Brain (organoid and tissue), 16 donors: ENCODE measurements at places on chromosomes 7 and 10. TPM values are rescaled to one million over a fixed set of nuclear protein-coding genes. Genes with fewer than 3 reads are reported as not detected.

The CYP26A1 gene
- 0.27 TPM for polyA plus RNA-seq

The CXCL12 gene
- 11.5 TPM for polyA plus RNA-seq

The SLC18A3 gene
- 1.2 TPM for polyA plus RNA-seq

The NOS3 gene
- 4.2 TPM for polyA plus RNA-seq

The AGR2 gene
- 2.0 TPM for polyA plus RNA-seq

The GALNT17 gene
- 19.2 TPM for polyA plus RNA-seq

GRCh38 chr10:93746844-93747284 is 10.9 kb upstream of the LGI1 start:
- no peak for DNase-seq

DNA sequence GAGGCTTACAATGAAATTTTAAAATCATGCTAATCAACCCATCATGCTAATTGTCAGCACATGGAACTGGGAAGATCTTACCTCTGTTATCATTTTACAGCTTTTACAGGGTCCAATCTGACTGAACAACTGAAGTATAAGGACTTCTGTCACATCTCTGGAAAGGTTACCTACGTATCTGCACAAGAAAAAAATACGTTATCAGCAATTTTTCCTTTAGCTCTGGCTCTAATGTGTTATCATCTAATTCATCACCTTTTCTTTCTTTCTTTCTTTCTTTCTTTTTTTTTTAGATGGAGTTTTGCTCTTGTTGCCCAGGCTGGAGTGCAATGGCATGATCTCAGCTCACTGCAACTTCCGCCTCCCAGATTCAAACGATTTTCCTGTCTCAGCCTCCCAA is 8.7 kb downstream of the TIAL1 start:
- no peak for DNase-seq

DNA sequence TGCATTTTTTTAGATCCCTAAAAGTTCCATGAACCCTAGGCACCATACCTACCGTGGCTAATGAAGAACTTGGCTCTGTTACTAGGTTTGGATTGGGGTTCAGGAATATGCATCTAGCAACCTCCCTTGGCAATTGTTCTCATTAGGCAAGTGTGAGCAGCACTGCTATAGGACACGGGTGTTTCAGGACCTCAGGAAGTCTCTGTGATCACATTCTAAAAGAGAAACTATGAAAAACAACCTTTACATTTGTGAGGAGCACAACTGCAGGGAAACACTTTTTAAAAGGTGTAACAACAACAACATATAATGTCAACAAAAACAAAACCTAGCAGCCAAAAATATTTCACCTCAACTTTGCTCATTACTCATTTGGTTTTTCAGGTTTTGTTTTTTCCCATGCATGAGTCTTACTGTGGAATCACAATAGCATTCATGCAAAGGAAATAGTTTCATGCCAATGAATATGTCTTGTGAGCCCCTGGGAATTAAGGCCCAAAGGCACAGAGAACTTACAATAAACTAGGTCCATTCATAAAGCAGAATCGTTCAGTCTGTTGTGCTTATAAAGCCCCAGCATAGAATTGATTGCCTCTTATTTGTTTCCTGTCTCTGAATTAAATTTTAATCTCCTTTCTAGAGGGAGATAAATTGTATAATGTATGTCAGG is 255.7 kb upstream of the DGKB start:
- no peak for DNase-seq

DNA sequence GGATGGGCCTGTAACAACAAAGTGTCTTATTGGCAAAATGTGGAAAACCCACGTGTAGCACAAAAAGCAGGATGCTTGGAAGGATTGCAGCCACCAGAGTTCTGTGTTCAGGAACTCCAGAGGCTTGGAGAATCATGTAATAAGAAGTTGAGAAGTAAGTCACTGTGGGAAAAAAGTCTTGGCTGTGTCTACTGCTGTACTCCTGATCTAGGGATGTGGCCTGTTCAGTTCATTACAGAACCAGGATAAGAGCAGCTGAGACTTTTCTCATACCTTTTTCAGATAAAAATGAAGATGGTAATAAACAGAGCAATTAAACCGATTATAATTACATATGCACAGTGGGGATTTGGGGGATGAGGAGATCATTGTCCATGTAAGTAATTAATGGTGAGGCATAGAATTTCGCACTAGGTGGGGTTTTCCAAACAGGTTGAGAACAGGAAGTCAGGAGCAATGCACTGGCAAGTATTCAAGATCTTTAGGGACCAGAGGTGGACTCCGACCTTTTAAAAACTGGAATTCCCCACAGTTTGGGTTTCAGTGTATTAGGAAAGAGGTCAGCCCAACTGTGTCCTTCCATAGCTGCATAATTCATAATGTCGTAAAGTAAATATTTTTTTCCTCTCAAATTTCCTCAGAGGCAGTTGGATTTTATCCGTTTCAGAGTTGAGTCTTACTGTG is 281.7 kb downstream of the FRMD4A start:
- DNase-seq, result no peak

DNA sequence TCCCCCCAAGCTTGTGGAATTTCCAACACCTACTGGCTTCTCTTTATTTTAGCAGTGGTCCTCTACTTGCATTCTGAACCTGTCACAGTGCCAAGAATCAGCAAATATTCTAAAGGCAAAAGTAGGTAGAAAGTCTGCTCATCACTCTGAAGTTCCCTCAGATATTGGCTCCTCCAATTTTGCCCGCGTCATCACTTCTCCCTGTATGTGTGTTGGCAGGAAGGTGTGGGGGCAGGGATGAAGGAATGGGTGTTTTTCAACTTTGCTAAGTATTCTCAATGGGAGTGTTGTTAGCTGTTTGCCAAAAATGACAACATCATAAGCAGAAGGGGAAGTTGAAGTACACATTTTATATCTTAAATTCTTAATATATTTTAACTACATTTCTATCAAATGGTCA is 226.2 kb downstream of the POLR1F start:
- no peak for DNase-seq

DNA sequence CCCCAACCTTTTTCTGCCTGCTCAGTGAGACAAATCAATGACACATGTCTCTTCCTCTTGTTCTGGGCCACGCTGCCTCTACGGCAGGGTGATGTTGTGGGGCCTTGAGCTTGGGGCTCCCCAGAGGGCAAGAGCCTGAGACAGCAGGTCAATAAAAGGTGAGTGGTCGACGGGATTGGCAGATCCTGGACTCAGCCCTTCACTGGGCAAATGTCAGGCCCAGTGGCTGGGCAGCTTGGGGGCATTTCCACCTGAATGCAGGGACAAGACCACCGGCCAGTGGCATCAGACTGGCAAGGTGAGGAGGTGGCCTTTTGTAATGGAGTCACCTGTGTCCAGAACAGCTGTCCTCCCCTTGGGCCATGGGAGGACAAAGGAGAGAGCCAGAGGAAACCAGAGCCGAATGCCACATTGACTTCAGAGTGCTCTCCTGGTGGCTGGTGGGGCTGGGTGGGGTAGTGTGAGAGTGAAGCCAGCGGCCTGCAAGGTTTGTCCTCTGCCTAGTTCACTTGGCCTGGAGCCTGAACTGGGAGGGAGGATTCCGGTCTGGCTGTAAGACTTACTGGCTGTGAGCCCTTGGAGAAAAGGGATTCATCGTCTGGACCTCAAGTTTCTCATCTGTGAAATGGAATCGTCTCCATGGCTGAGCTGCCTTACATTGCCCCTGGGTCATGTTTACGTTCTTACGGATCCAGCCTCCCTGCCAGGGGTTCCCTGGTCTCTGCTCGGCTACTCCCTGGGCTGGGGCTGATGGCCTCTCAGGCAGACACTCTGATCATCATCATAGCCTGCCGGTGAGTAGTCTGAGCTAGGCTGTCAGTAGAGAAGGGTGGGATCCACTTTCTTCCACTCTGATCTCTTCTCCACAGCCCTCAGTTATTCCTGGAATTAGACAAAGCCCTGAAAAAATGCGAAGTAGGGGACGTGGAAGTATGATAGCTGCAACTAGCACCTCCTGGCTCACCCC is 25.4 kb upstream of the CRHR2 start:
- no peak for DNase-seq

- DNase-seq, result peak; percentile 37
Observed at GRCh38 chr7:18638594-18639452, 143.3 kb downstream of the HDAC9 start.

- DNase-seq, result peak; percentile 48
Observed at GRCh38 chr10:92238586-92239098, 52.2 kb downstream of the CPEB3 start.

DNA sequence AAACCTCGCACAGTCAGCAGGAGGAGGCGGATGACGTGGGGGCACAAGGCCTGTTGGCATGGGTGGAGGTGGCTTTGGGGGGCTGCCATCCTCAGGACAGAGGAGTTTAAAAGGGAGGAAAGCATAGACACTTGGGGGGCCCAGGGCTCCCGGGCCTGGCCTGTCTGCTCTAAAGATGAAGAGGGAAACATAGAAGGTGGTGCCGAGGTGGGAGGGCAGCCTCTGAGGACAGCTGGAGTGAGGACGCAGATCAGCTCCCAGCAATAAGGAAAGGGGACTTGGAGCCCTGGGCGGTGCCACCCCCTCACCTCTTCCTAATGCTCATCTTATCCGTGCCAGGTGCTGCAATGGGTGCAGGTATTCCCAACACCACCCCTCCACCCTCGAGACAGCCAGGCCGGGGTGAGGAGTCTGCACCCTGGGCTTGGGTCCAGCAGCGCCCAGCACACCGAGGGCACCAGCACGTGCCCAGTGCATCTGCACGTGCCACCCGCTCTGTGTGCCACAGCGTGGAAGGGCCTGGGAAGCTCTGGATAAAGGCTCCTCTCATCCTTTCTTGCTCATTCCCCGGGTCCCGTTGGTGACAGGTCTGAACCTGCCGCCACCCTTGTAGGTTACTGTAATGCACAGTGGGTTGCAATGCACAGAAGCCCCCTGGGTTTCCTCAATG is 566.0 kb upstream of the FOXK1 start:
- no peak for DNase-seq

DNA sequence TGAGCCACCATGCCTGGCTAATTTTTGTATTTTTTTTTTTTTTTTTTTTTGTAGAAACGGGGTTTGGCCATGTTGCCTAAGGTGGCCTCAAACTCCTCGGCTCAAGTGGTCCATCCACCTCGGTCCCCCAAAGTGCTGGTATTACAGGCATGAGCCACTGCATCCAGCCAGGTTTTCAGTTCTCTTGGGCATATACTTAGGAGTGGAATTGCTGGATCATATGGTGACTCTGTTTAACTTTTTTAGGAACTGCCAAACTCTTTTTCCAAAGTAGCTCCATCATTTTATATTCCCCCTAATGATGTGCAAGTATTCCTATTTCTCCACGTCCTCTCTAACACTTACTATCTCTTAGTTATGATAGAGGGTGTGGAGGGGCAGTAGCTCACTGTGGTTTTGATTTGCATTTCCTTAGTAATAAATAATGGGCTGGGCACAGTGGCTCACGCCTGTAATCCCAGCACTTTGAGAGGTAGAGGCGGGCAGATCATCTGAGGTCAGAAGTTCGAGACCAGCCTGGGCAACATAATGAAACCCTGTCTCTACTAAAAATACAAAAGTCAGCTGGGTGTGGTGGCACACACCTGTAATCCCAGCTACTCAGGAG is 41.6 kb downstream of the SUFU start:
- DNase-seq, result no peak

DNA sequence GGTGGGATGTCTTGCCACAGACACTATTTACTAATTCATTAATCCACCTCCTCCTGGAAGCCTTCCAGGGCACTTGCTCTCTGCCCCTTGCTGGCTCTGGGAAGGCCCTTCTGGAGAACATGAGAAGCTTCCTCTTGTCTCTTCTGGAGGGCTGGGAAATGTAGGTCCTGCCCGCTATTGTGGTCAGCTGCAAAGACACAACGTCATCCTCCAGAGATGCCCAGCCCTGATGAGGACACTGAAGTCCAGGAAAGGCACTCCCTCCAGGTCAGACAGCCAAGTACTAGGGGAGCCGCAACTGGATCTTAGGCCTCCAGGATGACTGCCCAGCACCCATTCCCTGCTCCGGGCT is 9.6 kb upstream of the TACR2 start:
- no peak for DNase-seq

DNA sequence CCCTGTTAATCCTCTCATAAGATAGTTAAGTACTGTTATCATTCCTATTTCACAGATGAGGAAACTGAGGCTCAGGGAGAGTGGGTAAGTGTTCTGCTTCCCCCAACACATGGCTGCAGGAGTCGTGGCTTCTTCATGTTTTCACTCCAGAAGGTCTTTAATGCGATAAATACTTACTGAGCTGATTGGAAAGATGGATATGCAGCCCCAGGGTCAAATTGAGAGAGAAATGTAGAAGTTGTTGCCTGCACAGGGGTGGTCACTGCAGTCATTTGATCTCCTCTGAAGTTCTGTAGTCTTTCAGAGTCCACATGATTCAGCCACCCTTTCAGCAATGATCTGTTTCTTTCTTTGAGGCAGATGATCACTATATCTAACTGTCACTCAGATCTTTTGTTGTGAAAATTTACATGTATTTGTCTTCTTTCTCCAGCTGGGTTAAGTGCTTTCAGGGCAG is 29.3 kb downstream of the CRCP start:
- no peak for DNase-seq

DNA sequence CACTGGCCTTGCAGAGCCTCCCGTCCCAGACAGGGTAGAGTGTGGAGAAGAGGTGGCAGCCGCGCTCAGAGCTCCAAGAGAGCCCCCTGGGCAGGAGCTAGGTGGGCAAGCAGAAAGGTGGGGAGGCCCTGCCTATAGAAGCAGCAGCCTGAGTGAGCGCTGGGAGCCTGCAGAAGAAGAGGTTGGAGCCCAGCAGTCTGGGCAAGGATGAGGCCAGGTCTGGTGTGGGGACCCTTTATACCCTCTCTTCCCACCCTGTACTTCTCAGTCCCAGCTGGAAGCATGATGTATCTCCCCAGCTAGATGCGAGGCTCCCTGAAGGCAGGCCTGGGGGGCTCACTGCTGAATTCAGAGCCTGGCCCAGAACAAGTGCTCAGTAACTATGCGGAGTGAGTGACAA is 44.5 kb upstream of the ZMIZ1 start:
- DNase-seq, result no peak

DNA sequence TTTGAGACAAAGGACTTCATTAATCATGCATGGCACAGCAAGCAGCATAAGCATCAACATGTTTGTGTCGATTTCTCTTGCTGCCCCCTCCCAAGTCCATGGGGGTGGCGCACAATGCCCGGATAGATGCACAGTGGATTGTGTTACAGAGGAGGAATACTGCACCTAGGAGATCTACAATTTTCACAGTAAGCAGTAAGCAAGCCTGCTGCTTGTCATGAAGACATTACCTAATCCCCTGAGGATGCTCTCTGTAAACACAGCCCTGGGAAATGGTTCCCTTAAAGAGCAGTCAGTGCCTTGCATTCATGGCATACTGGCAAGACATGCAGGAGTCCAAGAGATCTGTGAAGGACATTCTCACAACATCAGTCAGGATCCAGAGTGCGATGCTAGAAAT is 137.7 kb downstream of the ETV1 start:
- peak; percentile 57 for DNase-seq

DNA sequence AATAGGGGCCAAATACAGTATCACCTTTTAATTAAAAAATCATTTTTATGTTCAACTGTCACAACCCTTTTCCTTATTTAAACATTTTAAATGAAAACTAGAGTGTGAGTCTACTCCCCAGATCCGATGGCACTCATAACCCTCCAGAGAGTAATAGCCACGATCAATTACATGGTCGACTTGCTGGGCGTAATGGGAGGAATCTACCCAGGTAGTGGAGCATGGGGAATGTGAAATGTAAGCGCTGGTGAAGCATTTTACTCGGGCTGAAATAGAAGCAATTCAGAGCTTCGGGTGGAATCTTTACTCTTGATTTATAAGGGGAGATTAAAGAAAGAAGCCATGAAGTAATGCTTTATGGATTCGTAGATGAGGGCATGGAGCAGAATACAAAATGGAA is 321.9 kb downstream of the ACTR3B start:
- no peak for DNase-seq
